ENCODE measurements at places on chromosomes 5 and 9.

DNA sequence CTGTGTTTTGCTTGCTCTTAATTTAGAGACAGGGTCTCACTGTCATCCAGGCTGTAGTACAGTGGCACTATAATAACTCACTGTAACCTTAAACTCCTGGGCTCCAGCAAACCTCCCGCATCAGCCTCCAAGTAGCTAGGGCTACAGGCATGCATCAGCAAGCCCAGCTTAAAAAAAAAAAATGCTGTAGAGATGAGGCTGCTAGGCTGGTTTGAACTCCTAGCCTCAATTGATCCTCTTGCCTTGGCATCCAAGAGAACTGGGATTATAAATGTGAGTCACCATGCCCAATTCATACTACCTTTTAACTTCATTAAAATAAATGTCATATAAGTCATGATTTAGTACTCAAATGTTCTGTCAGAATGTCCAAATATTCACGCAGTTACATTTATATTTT is 2195.7 kb upstream of the C9orf72 start:
- no peak for DNase-seq

- DNase-seq, result no peak
Observed at GRCh38 chr5:84478603-84479002, 93.9 kb upstream of the EDIL3 start.

DNA sequence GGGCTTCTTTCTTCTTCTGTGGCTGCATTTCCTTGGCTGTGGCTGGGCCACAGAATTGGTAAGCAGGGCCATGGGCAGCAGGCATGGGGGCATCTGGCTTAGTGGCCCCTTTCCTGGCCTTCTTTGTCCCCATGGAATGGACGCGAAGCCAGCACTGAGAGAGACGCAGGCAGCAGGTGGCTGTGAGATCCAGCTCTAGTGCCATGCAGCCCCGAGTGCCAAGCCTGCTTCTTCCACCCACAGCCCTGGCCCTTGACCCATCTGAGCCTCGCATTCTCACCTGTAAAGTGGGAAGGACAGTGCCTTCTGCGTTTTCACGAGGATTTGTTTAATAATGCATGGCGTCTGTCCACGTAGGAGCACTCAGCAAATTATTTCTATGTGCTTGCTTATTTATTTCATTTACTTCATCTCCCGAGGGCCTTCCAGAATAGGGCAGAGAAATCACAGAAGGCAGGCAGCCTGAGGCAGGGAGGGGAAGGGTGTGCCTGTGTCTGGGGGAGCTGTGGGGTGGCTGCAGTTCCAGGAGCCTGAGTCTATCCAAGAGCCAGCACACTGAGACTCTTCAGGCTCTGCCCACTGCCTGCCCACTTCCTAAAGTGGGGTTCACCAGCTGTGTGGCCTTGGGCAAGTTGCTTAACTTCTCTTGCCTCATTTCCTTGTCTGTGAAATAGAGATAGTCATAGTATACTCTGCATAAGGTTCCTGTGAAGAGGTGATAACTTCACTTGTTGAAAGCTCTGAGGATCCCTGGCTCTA is 55.2 kb downstream of the NTNG2 start:
- no peak for DNase-seq

DNA sequence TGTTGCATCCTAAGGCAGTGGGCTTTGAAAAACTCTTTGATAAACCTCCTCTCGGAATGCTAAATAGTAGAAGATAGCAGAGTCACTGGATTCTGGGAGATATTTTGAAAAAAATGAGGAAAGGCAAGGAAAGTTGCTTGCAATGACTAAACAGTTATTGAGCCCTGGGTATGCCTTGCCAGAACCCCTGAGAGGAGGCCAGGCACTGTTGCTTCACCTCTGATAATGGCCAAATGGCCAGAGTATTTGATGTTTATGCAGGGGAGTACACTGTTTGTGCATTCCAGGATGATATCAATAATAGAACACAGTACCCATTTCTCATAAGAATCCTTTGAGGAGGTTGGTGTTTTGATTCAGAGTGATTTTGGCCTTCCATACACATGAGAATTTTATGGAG is 935.1 kb upstream of the WWC1 start:
- DNase-seq, result no peak

DNA sequence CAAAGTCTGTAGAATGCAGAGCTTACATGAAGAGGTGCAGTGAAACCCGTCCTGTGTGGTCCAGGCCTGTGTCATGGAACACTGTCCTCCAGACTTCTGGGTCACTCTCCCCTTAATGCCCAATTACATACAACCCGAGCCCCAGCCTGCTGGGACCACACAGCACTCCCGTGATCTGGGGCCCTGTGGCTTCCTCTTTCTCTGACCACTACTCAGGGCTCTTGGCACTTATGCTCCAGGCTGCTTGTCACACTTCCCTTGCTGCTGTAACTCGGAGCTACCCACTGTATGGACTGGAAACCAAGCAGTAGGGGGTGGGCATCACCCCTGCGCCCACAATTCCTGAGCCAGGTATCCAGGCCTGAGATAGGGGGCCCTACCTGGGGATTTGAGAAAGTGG is 10.3 kb upstream of the IL3 start:
- no peak for DNase-seq

GRCh38 chr5:82975396-82975795 is 101.8 kb downstream of the TMEM167A start:
- no peak for DNase-seq

All from right forelimb (tissue), 1 donor.